ENCODE measurements at places on chromosomes 2 and 18.

DNA sequence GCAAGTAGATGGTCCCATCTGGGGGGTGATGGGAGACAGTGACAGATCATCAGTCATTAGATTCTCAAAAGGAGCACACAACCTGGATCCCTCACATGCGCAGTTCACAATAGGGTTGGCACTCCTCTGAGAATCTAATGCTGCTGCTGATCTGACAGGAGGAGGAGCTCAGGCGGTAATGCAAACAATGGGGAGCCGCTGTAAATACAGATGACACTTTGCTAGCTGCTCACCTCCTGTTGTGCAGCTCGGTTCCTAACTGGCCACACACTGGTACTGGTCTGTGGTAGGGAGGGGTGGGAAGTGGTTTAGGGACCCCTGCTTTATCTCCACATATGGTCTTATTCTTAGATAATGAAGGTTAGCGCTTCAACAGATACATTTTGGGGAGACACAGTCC, 506.6 kb downstream of the PLCL1 start:
- DNase-seq = no peak

DNA sequence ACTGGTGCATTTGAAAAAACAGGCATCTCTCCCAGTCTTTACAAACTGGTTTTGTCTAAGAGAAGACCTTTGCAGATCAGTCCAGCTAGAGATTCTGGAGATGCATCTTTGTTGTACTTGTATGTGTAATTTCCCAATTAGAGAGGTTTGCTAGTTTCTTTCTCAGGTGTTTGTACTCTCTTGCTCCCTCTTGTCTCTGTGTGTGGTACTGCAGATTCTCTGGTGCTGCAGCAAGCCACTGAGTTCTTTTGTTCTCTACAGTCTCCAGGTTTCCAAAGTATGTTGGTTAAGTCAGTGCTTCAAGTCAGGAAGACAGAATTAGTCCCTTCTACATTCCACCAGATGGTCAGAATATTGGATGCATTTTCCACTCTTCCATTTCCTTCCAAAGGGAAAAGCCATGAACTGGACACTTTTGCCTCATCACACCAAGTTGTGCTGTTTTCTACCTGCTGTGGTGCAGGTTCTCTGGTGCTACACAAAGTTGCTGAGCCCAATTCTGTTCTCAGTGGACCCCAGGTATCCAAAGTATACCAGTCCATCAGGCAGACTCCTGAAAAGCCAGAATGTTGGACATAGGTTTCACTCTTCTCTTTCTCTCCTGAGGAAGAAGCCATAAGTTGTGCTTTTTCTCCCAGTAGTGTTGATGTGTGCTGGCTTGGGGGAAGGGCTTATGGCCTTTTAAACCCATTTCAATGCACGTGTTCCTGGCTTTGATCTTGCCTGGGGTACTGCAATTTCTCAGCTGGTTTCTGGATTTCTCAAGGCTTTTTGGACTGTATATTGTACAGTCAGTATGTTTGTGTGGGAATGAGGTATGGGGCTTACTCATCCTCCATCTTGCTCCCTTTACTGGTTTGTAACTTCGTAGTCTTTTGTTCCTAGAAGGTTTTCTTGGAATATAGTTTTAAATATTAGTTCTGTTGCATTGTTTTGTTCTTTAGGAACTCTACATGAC, 29.8 kb downstream of the EPC2 start:
- no peak for DNase-seq

- DNase-seq = no peak
Measured at GRCh38 chr18:46555213-46555612, 101.8 kb downstream of the LOXHD1 start.

- no peak for DNase-seq
Measured at GRCh38 chr2:160917850-160918249, 242.4 kb upstream of the TANK start.

- no peak for DNase-seq
Measured at GRCh38 chr2:39664888-39665591, 677 bp upstream of the TMEM178A start.

DNA sequence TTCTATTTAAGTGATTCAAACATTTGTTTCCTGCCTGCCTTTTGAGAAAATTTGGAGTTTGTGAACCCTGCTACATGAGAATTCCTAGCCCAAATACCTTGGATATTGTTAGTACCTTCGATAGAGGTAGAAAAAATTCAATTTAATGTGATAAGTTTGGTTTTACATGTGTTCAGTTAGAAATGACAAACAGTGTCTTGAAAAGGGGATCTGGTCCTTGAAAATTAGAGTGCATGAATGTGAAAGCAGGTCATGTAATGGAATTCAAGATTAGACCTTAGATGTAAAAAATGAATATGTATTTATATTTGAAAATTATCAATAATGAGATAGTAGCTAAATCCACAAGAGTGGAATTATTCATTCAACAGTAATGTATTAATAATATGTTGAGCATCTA, 70.5 kb downstream of the PIK3C3 start:
- DNase-seq = no peak

DNA sequence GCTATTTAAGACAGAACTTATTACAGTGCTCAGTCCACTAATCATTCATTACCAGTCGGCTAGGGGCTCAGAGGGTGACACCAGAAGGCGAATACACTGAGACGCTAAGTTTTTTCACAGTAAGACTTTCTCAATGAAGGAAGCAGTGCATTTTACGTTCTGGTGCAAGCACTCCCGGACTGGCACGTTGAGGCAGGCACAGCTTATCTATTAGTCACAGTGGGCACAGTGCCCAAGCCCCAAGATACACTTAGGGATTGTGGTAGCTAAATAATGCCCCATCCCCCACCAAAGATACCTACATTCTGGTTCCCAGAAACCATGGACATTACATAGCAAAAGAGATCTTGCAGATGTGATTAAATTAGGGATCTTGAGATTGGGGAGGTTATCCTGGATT, 32.6 kb upstream of the BCL11A start:
- DNase-seq = no peak

DNA sequence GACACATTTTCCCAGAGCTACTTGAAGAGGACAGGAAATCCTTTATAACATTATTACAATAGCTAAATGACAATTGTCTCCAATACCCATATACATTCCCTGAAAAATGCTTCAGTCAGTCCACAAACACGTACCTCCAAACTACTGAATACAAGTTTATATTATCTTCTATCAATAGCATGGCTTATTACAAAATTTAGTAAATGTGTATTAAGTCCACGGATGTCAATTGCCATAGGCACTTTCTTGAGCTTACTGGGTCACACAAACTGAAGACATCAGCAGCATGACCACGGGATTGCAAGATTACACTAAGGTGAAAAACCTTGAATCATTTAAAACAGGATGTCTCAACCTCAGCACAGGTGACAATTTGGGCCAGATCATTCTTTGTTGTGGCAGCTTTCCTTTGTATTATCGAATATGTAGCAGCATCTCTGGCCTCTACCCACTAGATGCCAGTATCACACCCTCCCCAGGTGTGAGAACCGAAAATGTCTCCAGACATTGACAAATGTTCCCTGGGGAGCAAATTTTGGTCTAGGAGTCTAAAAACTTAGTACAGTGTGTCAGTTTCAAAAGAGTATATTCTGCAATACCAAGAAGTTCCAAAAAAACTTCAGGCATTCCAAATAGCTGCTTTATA, 1.4 kb downstream of the MBD2 start:
- DNase-seq = no peak

DNA sequence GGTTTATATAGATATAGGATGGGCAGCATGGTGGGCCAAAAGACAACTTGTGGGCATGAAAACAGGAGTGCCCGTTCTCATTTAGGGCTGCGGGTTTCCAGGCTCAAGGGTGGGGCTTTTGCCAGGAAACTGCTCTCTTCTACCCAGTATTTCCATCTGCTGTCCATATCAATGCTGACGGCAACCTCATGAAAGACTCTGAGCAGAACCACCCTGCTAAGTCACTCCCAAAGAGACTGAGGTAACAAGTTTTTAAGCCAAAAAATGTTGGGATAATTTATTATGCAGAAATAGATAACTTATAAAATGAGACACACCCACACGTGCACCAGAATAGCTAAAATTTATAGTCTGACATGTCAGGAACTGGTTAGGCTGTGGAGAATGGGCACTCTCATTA, 36.1 kb upstream of the MPPE1 start:
- DNase-seq = no peak

- DNase-seq = no peak
Measured at GRCh38 chr2:85134896-85135659, 1.9 kb downstream of the TCF7L1 start.

DNA sequence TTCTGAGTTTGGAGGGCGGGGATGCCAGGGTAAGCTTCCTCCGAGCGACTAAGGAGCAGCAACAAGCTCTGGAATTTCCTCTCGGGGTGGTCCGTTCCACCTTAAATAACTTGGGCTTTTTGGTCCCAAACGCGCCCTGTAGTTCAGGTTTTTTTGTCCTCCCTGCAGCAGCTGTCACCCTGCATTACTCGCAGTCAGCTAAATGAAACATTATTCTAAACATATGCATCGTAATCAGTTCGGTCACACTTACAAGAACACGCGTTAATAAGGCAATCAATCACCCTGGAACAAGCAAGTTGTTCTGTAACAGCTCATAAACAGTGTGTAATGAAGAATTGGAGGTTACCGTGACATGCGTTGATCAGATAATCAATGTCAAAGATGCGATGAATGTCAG, 8.3 kb downstream of the EVX2 start:
- DNase-seq = no peak

GRCh38 chr2:213104092-213104902, 47.1 kb downstream of the IKZF2 start:
- DNase-seq = no peak

DNA sequence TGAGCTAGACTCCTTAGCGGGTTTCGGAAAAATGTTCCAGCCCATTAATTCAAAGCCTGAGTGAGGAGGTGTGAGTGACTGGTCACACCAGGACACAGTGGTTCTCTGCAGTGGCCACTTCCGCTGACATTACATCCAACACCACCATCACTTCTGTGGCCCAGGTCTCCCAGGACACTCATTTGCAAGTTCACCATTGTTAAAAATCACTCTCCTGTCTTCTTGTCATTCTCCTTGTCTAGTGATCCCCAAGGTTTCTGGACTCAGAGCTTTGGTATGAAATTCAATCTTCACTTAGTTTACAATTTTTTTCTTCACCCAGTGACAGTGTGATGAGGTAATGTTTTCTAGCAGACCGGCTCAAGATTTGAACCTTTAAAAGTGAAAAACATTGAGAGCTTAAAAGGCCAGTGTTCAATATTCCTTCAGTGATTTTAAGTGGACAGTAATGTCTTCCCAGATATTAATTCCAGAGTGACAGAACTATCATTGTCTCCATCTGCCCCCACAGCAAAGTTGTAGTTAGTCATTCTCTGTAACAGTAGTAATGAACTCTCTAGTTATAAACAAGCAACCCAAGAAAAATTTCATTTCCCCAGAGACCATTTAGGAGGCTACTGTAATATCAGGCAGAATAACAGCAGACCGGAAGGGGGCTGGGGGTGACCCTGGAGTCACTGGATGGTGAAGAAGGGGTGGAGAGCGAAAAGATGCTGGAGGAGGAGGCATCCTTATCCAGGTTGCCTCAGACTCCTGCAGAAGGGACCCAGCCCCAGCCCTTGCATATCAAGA, 164.9 kb downstream of the GFPT1 start:
- DNase-seq = no peak

DNA sequence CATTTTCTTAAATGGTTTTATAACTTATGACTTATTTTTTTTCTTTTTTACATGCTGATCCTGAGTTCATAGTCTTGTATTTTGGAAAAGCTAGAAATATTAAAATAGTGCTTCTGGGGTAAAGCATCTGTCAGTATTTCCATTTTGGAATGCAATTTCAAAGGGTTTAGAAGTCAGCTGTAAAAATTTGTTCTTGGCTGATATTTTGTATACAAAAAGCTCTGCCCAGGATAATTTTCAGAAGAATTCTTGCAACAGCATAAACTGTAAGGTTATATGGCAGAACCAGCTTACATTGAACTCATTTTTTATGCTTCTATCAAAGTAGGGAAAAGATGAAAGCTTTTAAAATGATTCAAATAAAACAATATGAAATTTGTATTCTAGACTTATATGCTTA, 97.4 kb downstream of the DIS3L2 start:
- DNase-seq = no peak

DNA sequence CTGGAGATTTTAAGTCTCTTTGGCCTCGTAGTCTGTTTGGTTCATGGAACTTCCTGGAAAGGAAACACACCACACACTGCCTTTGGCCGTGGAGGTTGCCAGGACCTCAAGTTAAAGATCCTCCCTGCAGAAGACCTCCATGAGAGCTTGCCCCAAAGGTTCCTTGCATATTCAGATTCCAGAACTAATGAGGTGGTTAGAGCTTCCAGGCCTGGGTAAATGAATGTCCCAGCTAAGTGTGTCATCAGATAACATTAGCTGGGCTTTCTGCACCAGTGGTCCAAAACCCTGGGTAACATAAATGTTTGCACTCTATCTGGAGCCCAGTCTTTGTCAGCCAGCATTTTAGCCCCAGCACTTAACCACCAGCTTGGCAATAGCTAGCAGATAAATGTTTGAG, 122.1 kb upstream of the EML6 start:
- DNase-seq = no peak

DNA sequence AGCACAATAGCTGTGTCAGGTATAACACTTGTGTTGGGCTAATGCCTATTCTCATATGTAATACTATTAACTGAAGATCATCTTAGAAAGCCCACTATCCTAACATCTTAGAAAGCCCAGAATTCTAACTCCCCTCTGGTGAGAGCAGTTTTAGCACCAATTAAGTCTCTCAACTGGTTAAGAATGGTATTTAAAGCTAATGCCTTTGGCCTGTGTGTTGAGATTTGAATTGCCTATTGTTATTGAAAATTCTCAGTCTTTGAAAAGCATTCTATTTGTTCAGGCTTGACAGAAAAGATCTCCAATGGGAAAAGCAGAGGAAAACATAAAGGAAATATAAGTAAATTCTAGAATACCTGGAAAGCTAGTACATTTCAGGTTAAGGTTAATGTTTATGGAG, 352.5 kb downstream of the ARHGAP15 start:
- no peak for DNase-seq

DNA sequence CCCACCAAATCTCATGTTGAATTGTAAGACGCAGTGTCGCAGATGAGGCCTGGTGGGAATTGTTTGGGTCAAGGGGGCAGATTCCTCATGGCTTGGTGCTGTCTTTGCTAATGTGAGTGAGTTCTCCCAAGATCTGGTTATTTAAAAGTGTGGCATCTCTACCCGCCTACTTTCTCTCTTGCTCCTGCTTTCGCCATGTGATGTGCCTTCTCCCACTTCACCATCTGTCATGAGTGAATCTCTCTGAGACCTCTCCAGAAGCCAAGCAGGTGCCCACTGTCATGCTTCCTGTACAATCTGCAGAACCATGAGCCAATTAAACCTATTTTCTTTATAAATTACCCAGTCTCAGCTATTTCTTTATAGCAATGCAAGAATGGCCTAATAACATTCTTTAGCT, 246.6 kb upstream of the CDH20 start:
- DNase-seq = no peak

GRCh38 chr2:26471766-26472706, 5.9 kb downstream of the OTOF start:
- DNase-seq = no peak

- DNase-seq = no peak
Measured at GRCh38 chr2:160317181-160318099, 117.4 kb upstream of the ITGB6 start.
